ENCODE measurements at places on chromosomes 5 and 9.

DNA sequence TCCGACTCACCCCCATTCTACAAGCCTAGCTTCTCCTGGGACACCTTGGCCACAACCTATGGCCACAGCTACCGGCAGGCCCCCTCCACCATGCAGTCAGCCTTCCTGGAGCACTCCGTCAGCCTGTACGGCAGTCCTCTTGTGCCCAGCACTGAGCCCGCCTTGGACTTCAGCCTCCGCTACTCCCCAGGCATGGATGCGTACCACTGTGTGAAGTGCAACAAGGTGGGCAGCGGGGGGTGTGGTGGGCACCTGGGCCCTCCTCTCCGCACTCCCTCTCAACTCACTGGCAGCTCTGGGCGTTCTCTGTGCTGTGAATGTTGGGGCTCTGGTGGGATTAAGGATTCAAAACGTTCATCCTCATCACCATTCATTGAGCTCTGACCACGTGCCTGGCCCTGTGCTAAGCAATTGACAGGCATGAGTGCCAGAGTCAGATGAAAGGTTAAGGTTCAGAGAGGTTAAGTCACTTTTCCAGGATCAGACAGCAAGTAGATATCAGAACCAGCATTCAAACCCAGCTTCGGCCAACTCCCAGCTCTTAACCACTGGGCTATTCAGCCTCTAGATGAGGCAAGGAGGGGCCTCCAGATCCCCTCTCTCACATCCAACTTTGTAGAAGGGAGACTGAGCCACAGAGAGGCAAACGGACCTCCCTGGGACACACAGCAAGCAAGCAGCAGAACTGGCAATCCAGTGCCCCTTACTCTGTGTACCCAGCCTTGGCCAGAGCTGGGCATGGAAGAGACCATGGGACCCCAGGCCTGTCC, 9.9 kb downstream of the GFI1B start:
- no peak for DNase-seq

DNA sequence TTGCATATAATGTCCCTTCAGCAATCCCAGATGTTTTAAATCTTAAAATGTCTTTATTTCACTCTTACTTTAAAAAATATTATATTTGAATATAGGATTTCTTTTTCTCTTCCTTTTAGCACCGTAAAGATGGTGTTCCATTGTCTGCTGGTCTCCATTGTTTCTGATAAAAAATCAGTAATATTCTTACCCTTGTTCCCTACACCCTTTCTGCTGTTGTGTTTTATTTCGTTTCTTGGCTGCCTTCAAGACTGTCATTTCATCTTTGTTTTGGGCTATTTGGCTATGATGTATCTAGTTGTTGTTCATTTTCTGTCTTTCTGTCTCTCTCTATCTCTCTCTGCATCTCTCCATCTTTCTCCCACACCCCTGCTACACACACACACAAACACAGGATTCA, 197.9 kb downstream of the IRX2 start:
- DNase-seq = no peak

GRCh38 chr9:78566948-78567675, 270.2 kb downstream of the PSAT1 start:
- no peak for DNase-seq

GRCh38 chr5:6715271-6715670, 2.0 kb downstream of the TENT4A start:
- DNase-seq = no peak

DNA sequence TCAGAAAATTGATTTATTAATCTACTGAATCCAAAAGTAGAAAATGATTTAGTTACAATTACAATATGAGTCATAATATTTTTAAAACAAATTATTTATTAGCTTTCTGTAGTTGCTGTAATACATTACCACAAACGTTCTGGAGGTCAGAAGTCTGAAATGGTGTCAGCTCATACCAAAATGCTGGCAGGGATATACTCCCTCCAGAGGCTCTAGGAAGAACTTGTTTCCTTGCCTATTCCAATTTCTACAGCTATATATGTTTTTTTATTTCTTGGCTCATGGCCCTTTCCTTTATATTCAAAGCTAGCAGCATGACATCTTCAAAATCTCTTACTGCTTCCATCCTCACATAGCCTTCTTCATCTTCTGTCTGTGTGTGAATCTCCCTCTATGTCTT, 667.9 kb upstream of the ITGA1 start:
- DNase-seq = no peak

DNA sequence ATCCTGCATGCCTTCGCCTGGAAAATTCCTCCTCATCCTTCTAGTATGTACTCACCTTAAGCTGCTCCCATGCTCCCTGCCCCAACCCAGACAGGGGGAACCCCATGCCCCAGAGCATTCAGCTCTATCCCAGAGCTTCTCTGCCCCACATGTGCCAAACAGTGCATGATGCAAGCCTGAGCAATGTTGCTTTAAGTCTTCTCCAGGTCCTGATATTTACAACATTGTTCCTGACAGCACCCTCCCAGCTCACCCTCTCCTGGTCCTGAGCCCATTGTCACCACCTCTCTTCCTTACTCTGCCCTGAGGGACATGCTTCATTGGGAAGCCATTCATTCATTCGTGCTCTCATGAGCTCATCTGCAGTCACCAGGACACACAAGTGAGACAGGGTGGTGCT, 23.4 kb upstream of the BARX1 start:
- DNase-seq = no peak

DNA sequence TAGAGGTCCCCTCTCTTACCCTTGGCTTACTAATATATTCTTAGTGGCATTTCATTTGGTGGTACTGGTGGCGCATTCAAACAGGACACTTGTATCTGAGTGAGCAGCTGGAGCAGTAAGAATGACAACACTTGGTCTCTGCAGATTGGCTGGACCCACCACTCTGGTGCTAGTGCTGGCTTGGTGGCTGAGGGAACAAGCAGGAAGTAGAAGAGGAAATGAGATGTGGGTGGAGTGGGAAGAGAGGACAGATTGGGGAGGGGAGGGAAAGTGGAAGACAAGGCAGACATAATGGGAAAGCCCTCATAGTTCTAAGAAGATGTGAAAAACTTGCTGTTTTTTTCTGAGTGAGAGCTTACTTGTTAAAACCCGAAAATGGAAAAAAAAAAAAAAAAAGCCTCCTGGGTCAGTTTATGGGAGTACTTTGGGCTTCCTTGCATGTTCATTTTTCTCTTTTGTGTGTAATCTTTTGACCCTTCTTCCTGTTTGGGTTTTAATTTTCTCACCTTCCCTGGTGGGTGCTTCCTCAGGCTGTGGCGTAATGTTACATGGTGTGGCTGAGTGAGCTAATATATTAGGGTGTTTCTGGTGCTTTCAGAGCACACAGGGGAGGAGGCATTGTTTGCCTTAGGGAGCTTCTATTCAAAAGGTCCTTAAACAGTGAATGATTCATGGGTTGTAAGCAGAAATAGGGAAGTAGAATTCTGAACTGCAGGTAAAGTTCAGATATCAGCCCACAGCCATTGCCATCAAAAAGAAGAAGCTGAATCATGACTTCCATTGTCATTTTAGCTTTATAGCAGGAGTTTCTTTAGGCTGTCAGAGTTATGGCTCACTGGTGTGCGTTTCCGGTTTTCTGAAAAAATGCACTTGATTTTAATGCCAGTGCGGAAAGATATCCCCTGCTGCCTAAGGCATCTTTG, 52.3 kb downstream of the TLE4 start:
- no peak for DNase-seq

- no peak for DNase-seq
These were observed 24.6 kb downstream of the SPARC start for GRCh38 chr5:151661968-151662732.

DNA sequence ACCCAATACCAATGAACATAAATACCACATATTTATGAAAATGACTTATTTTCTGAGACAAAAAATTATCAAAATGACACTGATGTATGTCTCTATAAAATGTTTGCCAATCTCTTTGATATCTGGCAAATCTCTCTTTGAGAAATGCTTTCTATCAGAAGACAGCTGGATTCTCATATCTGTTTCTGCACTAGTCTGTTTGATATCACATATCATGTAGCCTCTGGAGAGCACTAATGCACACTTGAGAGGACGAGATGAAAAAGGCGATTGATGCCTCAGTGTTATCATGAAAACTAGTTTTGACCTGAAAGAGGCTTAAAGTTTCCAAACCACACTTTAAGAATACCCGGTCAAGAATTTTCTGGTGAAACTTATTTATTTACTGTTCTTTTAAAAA, 29.1 kb upstream of the ANKRD55 start:
- no peak for DNase-seq

- no peak for DNase-seq
These were observed 274.7 kb downstream of the ELAVL2 start for GRCh38 chr9:23551311-23551721.

DNA sequence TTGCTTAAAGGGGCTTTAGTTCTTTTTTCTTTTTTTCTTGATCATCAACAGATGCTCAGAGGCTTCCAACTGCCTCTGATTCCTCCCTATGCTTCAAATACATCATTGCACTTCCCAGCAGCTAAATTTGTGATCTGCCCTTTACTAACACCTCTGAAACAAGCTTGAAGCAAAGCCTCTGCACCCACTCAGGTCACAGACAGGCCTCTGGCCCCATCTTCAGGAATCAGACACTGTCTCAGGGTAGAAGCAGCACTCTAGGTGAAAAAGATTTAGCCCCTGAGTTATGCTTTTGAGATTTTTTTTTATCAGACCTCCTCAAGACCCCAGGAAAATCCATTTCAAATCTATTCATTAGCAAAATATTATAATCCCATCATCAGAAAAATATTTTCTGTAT, 91.5 kb downstream of the MAMDC2 start:
- no peak for DNase-seq

- no peak for DNase-seq
These were observed 28.4 kb downstream of the HSDL2 start for GRCh38 chr9:112408275-112408674.

- DNase-seq = no peak
These were observed 329.4 kb downstream of the IRX1 start for GRCh38 chr5:3925022-3925421.

GRCh38 chr9:72997387-72997995, 44.6 kb upstream of the ALDH1A1 start:
- no peak for DNase-seq

Data from GM04504 (cell line).